ENCODE measurements at places on chromosomes 13 and 19.

- no peak for DNase-seq
Measured at GRCh38 chr13:58773280-58773859, 1141.8 kb downstream of the PCDH17 start.

DNA sequence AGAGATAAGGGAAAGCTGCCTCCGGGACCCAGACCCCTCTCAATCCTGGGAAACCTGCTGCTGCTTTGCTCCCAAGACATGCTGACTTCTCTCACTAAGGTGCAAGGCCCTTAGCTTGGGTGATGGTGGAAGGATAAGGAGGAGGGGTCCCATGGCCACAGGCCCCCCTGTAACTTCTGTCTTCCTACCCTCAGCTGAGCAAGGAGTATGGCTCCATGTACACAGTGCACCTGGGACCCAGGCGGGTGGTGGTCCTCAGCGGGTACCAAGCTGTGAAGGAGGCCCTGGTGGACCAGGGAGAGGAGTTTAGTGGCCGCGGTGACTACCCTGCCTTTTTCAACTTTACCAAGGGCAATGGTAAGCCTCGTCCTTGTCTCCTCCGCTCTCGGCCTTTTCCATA, 2.0 kb downstream of the CYP2F1 start:
- no peak for DNase-seq

GRCh38 chr13:49596221-49596620, 10.9 kb upstream of the RCBTB1 start:
- DNase-seq: no peak

DNA sequence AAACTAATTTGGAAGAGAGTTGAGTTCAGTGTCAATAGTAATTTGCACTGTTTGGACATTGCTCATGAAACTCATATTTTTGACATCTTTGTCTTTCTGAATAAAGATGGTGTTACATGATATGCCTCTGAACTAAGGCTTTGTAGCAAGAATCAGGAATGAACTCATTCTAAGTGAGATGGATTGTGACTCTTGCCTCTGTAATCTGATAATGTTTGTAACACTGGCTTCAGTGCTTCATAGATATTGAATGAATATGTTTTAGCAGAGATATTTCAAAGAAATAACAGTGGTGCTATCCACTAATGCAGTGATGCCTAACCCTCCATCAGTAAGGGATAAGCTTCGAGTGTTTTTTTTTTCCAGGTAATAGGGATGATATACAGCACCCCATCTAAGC, 32.9 kb downstream of the TEX26 start:
- no peak for DNase-seq

GRCh38 chr19:55353803-55354697, 469 bp downstream of the COX6B2 start:
- no peak for DNase-seq

DNA sequence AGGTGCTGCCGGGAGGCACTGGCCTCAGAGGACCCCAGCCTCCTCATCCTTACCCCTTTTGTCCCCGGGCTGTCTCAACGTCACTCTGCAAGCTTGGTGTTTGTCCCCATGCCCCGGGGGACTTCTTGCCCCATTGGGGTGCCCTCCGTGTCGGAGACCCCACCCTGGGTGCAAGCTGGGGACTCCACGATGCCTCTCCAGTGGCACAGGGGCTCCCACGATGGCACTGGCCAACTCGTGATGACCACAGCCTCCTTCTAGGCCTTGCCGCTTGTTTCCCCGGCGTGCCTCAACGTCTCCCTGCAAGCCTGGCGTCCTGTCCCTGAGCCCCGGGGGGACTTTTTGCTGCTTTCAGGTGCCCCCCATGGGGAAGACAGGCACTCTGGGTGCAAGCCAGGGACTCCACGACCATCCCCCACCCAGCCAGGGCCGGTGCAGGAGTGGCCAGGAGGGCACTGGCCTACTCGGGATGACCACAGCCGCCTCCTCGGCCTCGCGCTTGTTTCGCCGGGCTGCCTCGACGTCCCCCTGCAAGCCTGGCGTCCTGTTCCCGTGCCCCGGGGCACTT, 237.0 kb downstream of the TUBA3C start:
- DNase-seq: no peak

DNA sequence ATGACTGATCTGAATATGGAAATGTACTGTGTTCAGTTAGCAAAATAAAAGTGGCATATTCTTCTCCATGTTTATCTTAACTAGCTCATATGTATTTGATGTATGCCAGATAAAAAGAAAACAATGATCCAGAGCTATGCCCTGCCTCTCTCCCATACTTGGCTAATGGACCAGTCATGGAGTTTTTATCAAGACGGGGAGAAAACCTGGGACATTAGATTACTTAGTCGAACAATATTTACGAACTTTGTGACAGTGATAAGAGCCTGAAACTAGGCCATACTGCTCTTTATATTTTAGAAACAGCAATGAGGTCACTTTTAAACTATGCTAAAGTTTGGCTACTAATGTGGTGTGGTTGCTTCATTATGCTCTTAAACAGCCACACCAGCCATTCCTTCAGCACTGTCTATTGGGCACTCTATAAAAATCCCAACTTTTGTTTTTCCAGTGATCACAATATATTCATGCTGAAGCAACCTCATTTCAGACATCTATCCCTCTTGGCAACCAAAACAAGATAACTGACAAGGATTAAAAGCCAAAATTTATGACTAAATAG, 265.0 kb downstream of the FGF14 start:
- no peak for DNase-seq

GRCh38 chr13:95239283-95239682, 62.0 kb downstream of the ABCC4 start:
- DNase-seq: no peak

DNA sequence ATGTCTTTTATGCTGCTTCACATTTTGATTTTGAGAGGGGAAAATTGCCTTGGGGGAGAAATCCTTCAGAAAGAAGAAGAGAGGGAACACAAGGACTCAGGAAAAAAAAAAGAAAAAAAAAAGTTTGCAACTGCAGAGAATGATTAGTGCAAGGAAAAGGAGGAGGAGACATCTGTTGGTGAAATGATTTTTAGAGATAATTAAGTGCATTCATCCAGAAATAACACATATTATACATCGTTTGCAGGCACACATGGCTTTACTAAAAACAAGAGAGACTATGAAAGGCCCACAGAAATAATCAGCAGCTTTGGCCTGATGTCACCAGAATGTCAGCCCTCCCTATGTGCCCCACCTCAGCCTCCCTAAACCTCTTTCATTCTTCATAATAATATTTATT, 1058.2 kb downstream of the PCDH9 start:
- no peak for DNase-seq

- DNase-seq: no peak
Measured at GRCh38 chr13:31264151-31264550, 64.4 kb downstream of the B3GLCT start.
